ENCODE measurements at places on chromosomes 7 and 10.
A peak's percentile ranks its signal among the peaks of the same experiment; 100 is the strongest.

GRCh38 chr10:132360766-132361447 is 28.9 kb downstream of the LRRC27 start:
- DNase-seq: peak; percentile 54

GRCh38 chr7:7829667-7830066 is 111.3 kb upstream of the RPA3 start:
- no peak for DNase-seq

DNA sequence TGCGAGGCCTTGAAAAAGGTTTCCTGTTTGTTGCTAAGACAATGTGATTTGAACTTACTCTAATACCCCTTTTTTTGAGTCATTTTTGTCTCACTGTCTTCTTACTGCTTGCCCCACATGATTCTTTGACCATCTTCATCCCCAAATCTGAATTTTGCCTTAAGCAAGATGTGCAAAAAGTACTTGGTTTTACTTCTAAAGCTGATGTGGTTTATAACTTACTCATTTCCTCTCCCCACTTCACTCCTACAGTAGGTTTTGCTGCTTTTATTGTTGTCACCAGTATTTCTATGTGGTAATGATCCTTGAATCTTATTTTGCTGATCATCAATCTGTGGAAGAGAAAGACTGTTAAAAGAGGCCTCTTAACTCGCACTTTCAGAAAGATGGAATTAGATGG is 396.4 kb downstream of the SDK1 start:
- DNase-seq: no peak

DNA sequence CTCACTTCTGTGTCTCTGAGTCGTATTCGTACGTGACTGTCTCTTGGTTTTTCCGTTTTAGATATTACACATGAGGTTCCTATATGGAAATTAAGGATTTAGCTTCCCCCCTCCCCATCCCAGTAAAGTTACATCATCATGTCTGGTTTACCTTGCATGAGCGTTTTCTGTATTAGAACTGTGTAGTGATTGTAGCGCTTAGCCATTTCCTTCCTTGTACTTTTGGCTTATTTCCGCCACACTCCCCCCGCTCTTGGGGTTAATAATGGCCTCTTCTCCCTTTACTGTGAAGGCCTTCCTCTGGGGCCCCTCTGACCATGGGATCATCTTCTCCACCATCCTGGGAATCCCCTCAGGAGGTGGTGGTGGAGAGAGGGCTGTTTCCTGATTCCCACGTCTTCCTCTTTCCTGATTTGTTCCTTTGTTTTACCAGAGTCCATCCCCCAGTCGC is 27.2 kb upstream of the AP5Z1 start:
- DNase-seq: no peak

- DNase-seq: no peak
Measured at GRCh38 chr10:121838931-121839330, 88.9 kb downstream of the ATE1 start.

- DNase-seq: no peak
Measured at GRCh38 chr7:87127019-87127418, 25.2 kb upstream of the DMTF1 start.

DNA sequence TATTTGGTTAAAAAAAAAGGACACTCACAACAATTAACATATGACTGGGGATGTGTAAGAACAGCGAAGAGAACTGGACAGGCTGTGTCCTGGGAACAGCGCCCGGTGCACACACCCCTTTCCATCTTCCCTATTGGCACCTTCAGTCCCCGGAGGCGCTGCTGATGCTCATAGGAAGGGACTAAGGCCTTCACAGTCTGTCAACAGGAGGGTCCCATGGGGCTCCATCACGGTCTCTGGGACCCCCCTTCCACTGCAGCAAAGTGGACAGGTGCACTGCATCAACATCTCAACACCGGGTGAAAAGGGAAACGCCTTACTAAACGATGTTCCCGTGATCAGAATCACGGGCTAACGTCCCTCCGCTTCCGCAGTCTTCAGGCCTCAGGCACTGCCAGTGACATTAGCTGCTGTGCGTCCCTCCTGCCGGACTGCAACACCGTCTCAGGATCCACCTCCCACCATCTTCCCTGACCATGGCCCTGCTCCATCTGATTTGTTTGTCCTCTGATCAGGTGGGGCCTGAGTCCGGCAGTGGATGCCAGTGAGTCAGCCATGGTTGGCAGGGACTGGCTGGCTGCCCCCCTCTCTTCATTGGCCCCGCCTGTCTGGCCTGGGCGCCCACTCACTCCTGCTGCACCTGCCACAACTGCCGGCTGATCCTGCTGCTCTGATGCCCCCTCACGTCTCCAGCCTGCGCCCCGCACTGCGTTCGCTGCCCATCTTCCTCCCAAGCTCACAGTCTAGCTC is 614.7 kb downstream of the DNAJB6 start:
- no peak for DNase-seq

- DNase-seq: peak; percentile 52
Measured at GRCh38 chr10:73768881-73769280, 13.0 kb upstream of the CHCHD1 start.

Measured in stimulated activated naive CD8-positive, alpha-beta T cell treated with anti-CD3 and anti-CD28 coated beads, Interleukin-15, Interleukin-2, amounts not matched to agents 100 U/mL and 50 U/mL, for 24 hours (primary cell).